ENCODE measurements at places on chromosomes 7 and 10. TPM values are rescaled to one million over a fixed set of nuclear protein-coding genes. Genes with fewer than 3 reads are reported as not detected.

Gene DMBT1
- not detected for total RNA-seq

DNA sequence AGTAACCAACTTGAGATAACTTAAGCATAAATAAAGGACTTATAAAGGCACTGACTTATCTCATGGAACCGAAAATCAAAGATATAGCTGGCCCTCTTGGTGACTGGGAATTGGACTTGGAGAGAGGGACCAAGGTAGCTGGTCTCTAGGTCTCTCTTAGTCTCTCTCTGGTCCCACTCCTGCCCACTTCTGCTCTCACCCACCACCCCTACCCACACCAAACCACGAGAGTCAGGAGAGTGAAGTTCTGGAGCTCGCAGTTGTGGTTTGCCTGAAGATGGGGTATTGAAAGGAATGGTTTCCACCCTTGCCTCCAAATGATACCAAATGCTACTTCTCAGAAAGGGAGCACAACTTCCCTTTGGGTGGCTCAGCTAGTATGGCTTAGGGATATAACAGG, 216.3 kb downstream of the LRMDA start:
- DNase-seq, result no peak

DNA sequence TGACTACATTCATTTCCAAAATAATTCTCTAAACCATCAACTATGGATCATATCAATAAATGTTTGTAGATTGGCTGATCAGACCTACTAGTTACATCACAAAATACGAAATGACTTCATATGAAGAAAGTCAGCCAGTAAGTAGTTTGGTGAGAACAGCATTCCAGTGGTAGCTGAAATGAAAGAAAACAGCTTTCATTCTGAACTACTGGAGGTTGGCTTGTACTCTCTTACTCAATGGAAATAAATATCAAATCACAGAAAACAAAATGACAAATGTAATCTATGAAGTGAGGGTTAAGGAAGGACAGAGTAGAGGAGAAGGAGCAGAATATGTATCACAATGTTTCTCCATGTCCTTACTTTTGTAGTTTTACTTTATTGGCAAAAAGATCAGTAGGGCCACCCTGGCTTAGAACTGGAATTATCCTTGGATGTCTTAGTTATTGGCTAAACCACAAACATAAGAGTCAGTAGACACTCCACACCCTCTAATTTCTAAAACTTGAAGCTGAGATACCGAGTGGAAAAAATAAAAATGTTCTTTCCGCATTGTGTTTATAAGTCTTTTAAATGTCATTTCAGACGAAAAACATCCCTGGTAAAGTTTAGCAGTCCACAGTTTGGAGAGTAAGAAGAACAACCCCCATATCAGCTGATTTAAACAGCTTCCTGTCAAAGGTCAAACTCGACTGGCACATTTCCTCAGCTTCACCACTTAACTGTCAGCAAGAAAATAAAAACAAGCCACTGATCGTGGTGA, 74.0 kb upstream of the DGKI start:
- no peak for DNase-seq

Gene DRGX
- total RNA-seq, result not detected

Gene PAPOLB
- not detected for total RNA-seq

Gene FLNC
- 364 TPM for total RNA-seq

- peak; percentile 95 for DNase-seq
These were observed 151.3 kb downstream of the HGF start for GRCh38 chr7:81618396-81619014.

- no peak for DNase-seq
These were observed 10.7 kb downstream of the PEX1 start for GRCh38 chr7:92517631-92518030.

Gene TMEM140
- total RNA-seq, result 0.27 TPM

Gene SPDYE16
- total RNA-seq, result not detected

DNA sequence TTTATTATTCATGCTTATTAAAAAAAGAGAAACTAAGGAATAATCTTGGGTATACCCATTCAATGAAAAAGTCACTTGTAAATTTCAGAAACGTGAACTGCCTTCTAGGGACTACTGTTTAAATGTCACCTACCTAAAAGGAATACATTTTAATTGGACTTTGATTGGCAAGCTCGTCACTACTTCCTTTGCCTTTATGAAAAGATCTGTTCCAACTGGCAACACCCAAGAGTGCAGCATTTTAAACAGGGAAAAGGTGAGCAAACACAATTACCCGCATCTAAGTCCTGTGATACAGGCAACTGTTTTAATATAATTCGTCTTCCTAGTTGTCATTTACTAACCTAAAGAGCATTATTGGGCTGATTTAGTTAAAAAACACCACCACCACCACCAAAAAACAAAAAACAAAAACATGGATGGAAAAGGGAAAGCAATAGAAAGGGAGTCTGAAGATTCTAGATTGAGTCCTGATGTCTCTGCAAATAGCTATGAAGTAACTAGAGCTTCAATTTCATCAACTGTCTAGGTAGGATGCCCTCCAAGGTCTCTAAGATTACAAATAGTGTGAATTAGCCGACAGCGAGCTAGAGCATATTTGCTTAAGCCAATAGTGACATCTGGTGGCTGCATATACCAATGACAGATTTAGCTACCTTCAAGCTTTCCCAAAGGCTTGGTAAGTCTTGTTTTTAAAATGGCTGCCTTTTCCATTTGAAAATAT, 33.8 kb upstream of the ICA1 start:
- DNase-seq, result peak; percentile 67

Gene OR2AE1
- not detected for total RNA-seq

- no peak for DNase-seq
These were observed 77.7 kb upstream of the FAM3C start for GRCh38 chr7:121473645-121474300.

DNA sequence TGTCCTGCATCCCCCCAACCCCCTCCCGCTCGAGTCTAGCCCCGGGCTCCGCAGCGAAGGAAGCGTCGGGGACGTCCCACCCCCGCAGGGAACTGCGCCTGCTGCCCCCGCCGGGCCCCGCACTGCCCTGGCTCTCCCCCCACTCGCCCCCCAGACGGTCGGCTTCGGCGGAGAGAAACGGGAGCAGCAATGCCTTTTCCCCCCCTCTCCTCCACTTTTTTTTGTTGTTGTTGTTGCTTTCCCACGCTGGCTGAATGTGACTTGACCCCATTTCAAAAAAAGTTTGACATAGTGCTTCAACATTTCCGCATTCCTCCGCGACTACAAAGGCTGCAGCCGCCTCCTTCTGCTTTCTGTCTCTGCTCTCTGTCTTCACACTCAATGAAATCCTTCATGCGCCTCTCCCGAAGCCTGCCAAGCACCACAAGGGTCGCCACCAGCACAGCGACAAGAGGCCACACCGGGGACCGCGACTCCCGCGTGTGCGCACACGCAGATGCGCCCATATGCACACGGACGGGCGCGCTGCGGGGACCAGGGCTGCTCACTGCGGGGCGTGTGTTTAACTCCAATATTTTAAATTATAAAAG, 1.0 kb downstream of the CDK6 start:
- DNase-seq, result peak; percentile 62

Gene ARF5
- 111 TPM for total RNA-seq

Data from astrocyte (in vitro differentiated cells and primary cell).